ENCODE measurements at places on chromosomes 12 and 14. TPM values are rescaled to one million over a fixed set of nuclear protein-coding genes. Genes with fewer than 3 reads are reported as not detected.

- H3K27me3 ChIP-seq: no peaks in the 10 kb centered on the region
- no peak overlapping the region for H3K4me3 ChIP-seq
- no peak overlapping the region for H3K27ac ChIP-seq
- H3K4me1 ChIP-seq: no peaks in the 10 kb centered on the region
These were observed 114.0 kb downstream of the PRMT8 start for GRCh38 chr12:3604748-3605586.

The PPFIA2 gene
- not detected for total RNA-seq

DNA sequence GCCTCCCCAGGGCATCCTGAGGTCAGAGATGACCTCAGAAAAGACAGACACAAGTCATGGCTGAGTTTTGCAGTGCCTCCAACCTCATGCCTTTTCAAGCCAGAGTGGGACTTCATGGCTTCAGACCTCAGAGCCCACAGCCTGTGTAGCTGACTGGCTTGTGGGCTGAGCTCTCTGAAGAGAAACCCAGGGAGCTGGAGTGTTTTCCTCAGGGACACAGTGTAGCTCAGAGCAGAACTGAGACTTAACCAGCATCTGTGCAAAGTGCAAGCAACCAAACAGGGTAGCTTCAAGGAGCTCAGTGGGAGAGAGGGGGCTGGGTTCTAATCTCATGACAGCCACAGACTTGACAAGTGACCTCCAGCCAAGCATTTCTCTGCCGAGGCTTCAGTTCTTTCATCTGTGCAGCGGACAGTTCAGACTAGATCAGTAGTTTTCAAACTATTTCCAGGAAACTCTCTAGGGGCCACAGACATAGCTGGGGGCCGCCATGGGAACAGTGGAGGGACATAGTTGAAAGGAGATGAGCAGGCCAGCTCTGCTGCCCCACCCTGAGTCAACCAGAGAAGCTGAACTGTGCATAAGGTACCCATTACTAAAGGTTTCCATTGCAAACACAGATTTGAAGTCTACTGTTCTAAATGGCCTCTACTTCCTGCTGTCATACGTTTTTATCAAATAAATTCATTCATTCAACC, 80.0 kb downstream of the LGMN start:
- H3K27me3 ChIP-seq: no peaks in the 10 kb centered on the region
- no peak for DNase-seq
- H3K36me3 ChIP-seq: no peaks in the 10 kb centered on the region
- H3K27ac ChIP-seq: no peak overlapping the region

The DEPDC4 gene
- total RNA-seq: 3.9 TPM

The BDKRB1 gene
- total RNA-seq: not detected

The OTUB2 gene
- total RNA-seq: 1.2 TPM

DNA sequence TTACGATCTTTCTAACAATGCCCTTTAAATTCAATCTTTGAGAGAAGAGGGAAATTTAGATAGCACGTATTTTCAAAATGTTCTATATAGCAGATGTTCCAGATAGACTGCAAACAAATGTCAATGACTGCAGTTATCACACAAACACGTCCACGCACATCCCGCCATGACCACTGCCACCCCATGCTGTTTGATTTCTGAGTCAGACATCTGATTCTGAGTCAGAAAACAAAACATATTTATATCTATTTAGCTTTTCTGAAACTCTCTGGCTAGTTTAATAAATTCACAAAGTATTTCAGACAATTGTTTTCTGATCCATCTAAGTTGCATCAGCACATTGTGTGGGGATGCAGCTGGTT, 105.9 kb upstream of the BCAT1 start:
- H3K4me3 ChIP-seq: no peak overlapping the region
- no peak overlapping the region for H3K27ac ChIP-seq
- H3K27me3 ChIP-seq: no peaks in the 10 kb centered on the region
- DNase-seq: no peak
- peaks cover 9% of the 10 kb centered on the region for H3K4me1 ChIP-seq
- no peaks in the 10 kb centered on the region for H3K36me3 ChIP-seq

GRCh38 chr12:2101771-2102170, 49.0 kb downstream of the CACNA1C start:
- DNase-seq: no peak
- H3K36me3 ChIP-seq: no peaks in the 10 kb centered on the region
- no peak overlapping the region for H3K4me3 ChIP-seq
- H3K27me3 ChIP-seq: no peaks in the 10 kb centered on the region

DNA sequence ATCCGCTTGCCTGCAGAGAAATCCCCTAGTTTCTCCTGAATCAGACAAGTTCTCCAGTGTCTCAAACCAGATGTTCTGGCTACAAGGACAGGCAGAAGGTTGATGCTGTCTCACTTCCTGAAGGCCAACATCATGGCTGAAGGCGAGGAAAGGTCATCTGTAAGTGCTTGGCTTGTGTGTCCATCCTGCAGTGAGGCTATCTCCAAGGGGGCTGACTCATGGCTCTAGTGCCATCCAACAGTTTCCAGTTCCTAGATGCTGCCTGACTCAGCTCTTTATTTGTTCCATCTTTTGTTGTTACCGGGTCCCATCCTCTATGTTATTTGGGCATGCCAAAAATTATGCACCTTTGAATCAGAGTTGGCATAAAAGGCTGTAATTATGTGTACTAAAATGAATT, 232.1 kb upstream of the TBX3 start:
- peaks cover 28% of the 10 kb centered on the region for H3K4me1 ChIP-seq
- DNase-seq: no peak
- H3K27me3 ChIP-seq: no peaks in the 10 kb centered on the region

The SLC5A8 gene
- total RNA-seq: not detected

DNA sequence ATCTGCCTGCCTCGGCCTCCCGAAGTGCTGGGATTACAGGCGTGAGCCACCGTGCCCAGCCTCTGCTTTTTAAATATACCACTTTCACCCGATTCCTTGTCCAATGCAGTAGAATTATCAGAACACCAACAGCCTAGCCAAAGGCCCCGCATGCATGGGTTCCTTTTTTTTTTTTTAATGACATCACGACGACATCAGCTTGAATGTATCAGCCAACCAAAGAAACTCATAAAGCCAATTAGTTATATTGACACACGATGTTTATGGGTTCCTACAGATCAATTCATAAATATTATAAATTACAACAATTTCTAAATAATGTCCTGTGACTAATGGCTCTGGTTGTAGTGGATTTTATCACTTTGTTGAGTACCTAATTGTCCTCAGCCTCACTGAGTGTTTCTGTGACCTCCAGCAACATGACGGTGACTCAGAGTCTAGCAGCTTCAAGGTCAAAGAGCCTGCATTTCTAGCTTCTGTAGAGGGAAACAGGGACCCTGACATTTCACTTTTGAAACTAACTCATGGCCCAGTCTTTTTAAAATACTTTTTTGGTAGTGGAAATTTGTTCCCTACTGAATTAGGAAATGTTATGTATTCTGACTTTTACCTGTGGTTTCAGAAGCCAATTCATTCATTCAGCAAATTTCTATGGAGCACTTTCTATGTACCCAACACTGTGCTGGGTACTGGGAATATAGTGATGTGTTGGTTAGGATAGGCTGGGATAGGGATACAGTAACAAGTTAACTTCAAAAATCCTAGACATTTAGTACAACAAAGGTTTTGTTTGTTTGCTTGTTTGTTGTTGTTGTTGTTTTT, 144.1 kb downstream of the SUDS3 start:
- H3K27ac ChIP-seq: no peak overlapping the region
- H3K27me3 ChIP-seq: no peaks in the 10 kb centered on the region
- H3K4me3 ChIP-seq: no peak overlapping the region
- no peak for DNase-seq
- H3K4me1 ChIP-seq: no peaks in the 10 kb centered on the region

GRCh38 chr12:80226576-80226975, 127.2 kb downstream of the OTOGL start:
- no peak overlapping the region for H3K4me3 ChIP-seq
- H3K27me3 ChIP-seq: no peaks in the 10 kb centered on the region
- DNase-seq: no peak
- no peaks in the 10 kb centered on the region for H3K4me1 ChIP-seq
- H3K27ac ChIP-seq: no peak overlapping the region

DNA sequence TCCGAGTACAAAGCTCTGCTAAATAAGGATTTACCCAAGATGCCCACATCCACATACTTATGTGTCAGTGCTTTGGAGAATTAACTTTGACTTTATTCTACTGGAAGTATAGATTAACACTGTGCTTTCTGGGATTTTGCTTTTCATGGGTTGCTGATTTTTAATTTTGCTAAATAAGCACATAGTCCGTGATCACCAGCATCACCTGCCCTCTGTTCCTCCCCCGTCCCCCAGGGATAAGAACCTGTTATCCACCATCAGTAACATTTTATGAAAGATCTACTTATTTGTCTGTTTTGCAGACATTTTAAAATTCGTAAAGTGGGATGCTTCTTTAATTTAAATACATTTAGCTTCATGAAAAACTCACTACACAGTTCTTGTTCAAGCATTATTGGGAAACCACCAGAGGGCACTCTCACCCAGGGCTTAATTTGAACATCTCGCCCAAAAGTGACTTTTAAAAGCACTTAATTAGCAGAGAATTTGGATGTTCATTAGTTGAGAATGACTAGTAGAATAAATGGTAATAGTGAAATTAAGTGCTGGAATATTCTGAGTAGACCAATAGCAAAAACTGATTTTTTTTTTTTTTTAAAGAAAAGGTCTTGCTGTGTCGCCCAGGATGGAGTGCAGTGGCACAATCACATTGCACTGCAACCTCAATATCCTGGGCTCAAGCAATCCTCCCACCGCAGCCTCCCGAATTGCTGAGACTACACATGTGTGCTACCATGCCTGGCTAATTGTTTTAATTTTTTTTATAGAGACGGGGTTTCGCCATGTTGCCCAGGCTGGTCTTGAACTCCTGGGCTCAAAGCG, 35.7 kb downstream of the MRPL42 start:
- H3K36me3 ChIP-seq: no peaks in the 10 kb centered on the region
- H3K4me3 ChIP-seq: no peak overlapping the region
- no peaks in the 10 kb centered on the region for H3K27me3 ChIP-seq
- H3K4me1 ChIP-seq: no peaks in the 10 kb centered on the region
- no peak overlapping the region for H3K27ac ChIP-seq

The C12orf60 gene
- 1.8 TPM for total RNA-seq

DNA sequence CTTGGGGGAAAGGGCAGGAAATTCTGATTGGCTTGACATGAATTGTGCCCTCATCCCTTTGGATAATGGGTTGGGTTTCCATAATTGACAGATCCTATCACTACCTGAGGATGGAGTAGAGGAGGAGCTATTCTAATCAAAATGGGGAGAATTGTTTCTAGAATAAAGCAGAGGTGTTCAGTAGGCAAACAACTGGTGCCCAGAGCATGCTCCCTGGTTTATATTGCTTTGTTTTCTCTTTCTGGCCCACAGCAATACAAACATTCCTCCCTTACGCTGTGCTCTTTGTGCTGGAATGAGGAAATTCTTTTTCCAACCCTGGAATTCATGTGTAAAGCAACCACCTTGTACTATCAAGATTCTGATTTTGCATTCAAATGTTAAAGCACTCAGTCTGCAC, 147.4 kb downstream of the RASSF9 start:
- H3K27ac ChIP-seq: no peak overlapping the region
- no peaks in the 10 kb centered on the region for H3K36me3 ChIP-seq
- no peak for DNase-seq
- H3K27me3 ChIP-seq: no peaks in the 10 kb centered on the region
- H3K4me3 ChIP-seq: no peak overlapping the region

GRCh38 chr12:105956662-105957457, 181.9 kb downstream of the NUAK1 start:
- no peak for DNase-seq
- H3K27ac ChIP-seq: no peak overlapping the region
- no peaks in the 10 kb centered on the region for H3K27me3 ChIP-seq
- H3K36me3 ChIP-seq: no peaks in the 10 kb centered on the region

GRCh38 chr14:75747899-75748298, 86.9 kb downstream of the TTLL5 start:
- H3K36me3 ChIP-seq: no peaks in the 10 kb centered on the region
- H3K27ac ChIP-seq: no peak overlapping the region
- no peak overlapping the region for H3K4me3 ChIP-seq
- H3K4me1 ChIP-seq: no peaks in the 10 kb centered on the region
- DNase-seq: no peak

The CLEC4C gene
- not detected for total RNA-seq

The CAPZA3 gene
- total RNA-seq: not detected

The MIA2 gene
- total RNA-seq: 60.4 TPM

GRCh38 chr12:11729439-11730150, 80.1 kb downstream of the ETV6 start:
- H3K4me1 ChIP-seq: peaks cover 18% of the 10 kb centered on the region
- H3K36me3 ChIP-seq: no peaks in the 10 kb centered on the region
- no peak for DNase-seq
- H3K4me3 ChIP-seq: no peak overlapping the region

The RERG gene
- total RNA-seq: not detected

DNA sequence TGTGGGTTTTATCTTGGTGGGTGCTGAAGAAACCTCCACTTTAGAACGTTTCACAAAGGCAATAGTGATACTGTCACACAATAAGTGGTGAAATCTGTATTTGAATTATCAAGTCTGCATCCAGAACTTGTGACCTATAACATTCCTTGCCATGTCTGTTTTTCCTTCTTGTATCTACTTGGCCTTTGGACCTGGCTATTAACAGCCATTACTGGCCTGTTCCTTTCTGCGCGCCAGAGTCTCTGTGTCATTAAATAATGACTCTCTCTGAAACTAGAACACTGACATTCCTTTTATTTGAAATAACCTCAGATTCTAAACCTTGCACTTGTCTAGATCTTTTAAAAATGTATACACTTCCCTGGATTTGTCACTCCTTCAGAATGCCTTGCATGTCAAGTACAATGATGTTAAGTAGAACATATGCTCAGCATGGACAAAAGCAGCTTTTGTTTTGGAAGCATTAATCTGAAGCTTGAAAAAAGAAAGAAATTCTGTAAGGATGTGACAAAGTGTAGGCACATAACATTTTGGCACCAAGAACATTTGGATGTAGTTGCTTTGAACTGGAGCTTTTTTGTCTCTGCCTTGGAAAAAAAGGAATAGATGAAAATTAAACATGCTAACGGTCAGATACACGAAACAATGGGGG, 95.5 kb upstream of the RPL10L start:
- no peak overlapping the region for H3K4me3 ChIP-seq
- H3K36me3 ChIP-seq: no peaks in the 10 kb centered on the region
- H3K27me3 ChIP-seq: no peaks in the 10 kb centered on the region
- no peak for DNase-seq
- H3K4me1 ChIP-seq: no peaks in the 10 kb centered on the region

- H3K4me3 ChIP-seq: no peak overlapping the region
- 0 out of 2 replicates have a peak, but pooled peaks cover 4% of the 10 kb centered on the region for H3K4me1 ChIP-seq
- no peaks in the 10 kb centered on the region for H3K27me3 ChIP-seq
- H3K27ac ChIP-seq: no peak overlapping the region
- no peak for DNase-seq
These were observed 11.1 kb downstream of the ADCY6 start for GRCh38 chr12:48777501-48778400.

The TCL1A gene
- not detected for total RNA-seq

GRCh38 chr12:28963554-28963953, 185.5 kb upstream of the FAR2 start:
- H3K4me1 ChIP-seq: no peaks in the 10 kb centered on the region
- no peaks in the 10 kb centered on the region for H3K36me3 ChIP-seq
- DNase-seq: peak; percentile 29
- no peaks in the 10 kb centered on the region for H3K27me3 ChIP-seq

GRCh38 chr14:63672417-63673180, 30.9 kb upstream of the WDR89 start:
- H3K4me1 ChIP-seq: peaks cover 14% of the 10 kb centered on the region
- H3K27me3 ChIP-seq: no peaks in the 10 kb centered on the region
- no peak overlapping the region for H3K27ac ChIP-seq
- no peak overlapping the region for H3K4me3 ChIP-seq
- no peak for DNase-seq

GRCh38 chr12:75672200-75672599, 160.8 kb upstream of the KRR1 start:
- H3K27ac ChIP-seq: no peak overlapping the region
- no peaks in the 10 kb centered on the region for H3K27me3 ChIP-seq
- no peaks in the 10 kb centered on the region for H3K36me3 ChIP-seq
- no peak for DNase-seq
- peaks cover 10% of the 10 kb centered on the region for H3K4me1 ChIP-seq
